ENCODE measurements at places on chromosomes 2 and 18.

DNA sequence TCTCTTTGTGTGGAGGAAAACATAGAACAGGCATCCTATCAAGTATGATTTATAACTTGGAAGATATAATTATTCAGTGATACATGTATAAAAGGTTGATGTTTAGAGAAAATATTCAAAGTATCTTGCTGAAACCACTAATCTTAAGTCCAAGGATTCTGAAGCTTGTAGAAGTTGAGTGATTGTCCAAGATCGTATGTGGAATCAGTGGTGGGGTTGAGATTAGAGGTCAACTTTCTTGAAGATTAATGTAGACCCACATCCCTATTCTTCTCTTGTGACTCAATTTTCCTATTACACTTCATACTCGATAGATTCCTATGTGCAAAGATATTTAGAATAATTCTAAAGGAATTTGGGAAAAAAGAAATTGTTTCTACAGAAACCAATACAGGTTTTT lies 1565.9 kb upstream of the ACVR2A start:
- DNase-seq: no peak

DNA sequence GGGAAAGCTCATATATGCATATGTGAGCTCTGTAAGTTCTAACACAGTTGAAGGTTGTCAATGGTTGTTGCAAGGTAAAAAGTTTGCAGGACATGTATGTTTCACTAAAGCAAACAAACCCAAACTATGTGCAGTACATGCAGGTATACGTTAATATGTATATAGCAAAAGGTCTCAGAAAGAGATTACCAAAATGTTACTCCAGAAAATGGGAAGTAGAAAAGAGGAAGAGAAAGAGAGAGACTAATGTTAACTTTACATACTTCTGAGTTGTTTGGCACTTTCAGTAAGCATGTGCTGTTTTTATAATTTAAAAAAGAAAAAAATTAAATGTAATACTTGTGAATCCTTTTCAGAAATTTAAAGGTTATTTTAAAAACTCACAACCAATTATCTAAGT lies 32.8 kb upstream of the PEX13 start:
- DNase-seq: no peak

DNA sequence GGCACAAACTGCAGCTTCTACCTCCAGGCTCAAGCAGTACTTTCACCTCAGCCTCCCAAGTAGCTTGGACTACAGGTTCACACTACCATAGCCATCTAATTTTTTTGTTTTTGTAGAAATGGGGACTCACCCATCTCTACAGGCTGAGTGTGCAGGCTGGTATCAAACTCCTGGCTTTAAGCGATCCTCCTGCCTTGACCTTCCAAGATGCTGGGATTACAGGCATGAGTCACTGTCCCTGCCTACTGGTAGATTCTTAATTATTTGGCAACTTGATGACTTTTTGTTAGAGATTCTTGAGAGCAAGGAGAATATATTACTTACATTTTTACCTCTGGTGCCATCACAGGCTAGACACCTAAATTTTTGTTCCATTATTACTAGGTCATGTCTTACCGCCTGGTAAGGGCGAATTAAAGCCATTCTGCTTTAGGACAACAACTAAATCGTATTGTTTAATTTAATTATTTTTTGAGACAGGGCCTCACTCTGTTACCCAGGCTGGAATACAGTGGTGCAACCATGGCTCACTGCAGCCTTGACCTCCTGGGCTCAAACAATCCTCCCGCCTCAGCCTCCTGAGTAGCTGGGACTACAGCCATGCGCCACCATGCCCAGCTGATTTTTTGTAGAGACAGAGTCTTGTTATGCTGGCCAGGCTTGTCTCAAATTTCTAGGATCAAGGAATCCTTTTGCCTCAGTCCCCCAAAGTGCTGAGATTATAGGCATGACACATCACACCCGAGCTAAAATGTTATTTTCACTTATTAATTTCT lies 15.7 kb downstream of the DYNC1I2 start:
- no peak for DNase-seq

DNA sequence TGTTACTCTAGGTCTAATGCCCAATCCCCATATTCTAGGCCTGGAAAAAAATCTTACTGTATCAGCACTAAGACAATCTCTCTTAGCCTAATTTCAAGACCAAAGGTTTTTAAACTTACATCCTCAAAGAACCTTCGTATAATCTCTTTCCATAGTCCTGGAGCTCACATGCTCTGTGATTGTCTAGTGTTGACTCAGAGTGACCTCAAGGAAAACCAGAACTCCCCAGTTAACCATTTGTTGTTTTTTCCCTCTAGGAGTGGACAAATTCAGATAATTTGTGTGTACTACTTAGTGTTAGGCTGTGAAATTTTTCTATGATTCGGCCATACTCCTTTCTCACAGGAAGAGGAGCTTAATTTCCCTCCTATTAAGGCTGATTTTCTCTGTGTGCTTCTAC lies 536.1 kb downstream of the SLC4A3 start:
- DNase-seq: no peak

GRCh38 chr2:182949052-182949451 lies 82.6 kb upstream of the FRZB start:
- DNase-seq: no peak

DNA sequence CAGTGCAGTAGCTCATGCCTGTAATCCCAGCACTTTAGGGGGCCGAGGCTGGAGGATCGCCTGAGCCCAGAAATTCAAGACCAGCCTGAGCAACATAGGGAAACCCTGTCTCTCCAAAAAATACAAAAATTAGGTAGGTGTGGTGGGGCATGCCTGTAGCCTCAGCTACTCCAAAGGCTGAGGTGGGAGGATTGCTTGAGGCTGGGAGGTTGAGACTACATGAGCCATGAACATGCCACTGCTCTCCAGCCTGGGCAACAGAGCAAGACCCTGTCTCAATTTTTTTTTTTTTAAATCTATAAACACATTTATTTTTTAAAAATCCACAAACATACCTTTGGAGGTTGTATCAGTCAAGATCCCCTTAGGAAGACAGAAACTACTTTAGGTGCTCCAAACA lies 326.3 kb downstream of the EPHA4 start:
- DNase-seq: no peak
